ENCODE measurements at places on chromosomes 2 and 18. TPM values are rescaled to one million over a fixed set of nuclear protein-coding genes. Genes with fewer than 3 reads are reported as not detected.
A peak's percentile ranks its signal among the peaks of the same experiment; 100 is the strongest.

DNA sequence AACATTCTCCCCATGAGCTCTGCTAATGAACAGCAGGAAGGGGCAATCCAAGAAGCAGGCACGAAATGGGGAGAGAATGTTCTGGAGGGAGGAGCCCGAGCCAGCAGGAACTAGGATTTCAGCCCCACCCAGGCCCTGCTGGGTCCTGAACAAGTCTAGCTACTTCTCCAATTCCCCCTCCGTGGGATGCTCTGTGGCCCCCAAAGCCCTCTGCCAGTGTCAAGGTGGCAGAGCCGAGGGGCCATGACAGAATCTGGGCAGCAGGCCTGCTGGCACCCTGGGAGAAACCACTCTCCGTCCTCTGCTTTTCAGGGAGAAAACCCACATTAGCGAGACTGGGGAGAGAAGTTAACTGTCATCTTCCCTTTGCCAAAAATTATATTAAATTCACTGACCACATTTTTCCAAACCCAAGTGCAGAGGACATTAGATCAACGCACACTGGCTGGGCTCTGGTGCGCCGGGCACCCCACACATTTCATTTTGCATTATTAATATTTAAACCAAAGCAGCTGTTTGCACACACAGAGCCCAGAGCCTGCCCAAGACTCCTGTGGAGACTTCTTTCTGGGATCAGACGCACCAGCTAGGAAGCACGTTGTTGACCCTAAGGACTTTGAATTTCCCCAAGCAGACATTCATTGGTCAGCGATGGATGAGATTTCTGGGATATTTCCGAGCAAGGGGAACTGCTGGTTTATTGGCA is 80.2 kb upstream of the PKDCC start:
- DNase-seq: peak; percentile 50
- H3K4me1 ChIP-seq: peaks cover 56% of the 10 kb centered on the region
- no peak overlapping the region for H3K4me3 ChIP-seq
- H3K27ac ChIP-seq: peak overlapping the region; percentile 82

GRCh38 chr18:44458777-44459176 is 221.9 kb upstream of the SETBP1 start:
- no peaks in the 10 kb centered on the region for H3K4me1 ChIP-seq
- no peak for DNase-seq
- no peaks in the 10 kb centered on the region for H3K27me3 ChIP-seq
- H3K27ac ChIP-seq: no peak overlapping the region

DNA sequence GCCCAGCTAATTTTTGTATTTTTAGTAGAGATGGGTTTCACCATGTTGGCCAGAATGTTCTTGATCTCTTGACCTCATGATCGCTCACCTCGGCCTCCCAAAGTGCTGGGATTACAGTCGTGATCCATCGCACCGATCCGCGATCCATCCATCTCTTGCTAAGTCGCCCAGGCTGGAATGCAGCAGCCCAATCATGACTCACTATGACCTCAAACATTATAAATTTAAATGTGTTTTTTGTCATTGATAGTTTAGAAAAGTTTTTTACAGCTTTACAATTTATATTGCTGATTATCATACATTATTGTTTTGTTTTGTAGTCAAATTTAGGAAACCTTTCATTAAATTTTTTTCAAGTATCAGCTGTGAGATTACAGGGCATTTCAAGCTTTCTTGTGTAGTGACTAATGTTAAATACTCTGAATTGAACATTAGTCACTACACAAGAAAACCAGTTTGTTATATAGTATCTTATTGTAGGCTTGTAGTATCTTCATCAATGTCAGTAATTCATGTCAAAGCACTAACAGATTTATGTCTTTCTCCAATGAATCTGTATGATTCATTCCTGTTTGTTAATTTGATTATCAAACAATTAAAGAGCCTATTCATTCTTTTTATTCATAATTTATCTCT is 37.5 kb downstream of the NR4A2 start:
- H3K36me3 ChIP-seq: no peaks in the 10 kb centered on the region
- DNase-seq: no peak
- H3K27ac ChIP-seq: no peak overlapping the region
- H3K4me1 ChIP-seq: no peaks in the 10 kb centered on the region
- H3K27me3 ChIP-seq: no peaks in the 10 kb centered on the region

DNA sequence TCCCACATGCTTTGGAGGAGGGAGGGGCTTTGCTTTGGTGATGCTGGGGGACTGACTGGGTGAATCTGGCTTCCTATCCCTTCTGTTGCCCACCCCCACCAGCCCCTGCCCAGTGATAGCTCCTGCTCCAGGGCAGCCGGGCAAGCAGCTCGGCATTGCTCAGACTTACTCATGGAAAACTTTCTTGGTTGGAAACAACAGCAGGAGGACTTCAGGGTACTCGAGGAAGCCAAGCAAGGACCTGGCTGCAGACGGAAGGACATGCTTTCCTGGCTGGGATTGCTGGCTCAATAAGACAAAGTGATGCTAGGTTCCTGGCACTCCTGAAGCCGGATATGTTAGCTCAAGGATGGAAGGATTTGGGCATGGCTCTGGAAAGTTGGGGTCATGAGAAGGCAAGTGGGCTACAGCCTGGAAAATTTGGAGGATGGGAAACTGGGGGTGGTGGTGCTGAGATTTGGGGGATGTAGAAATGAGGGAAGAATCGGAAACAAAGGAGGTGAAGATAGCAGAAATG is 3.1 kb downstream of the SPEG start:
- DNase-seq: no peak
- H3K36me3 ChIP-seq: no peaks in the 10 kb centered on the region
- H3K4me1 ChIP-seq: peaks cover 30% of the 10 kb centered on the region
- no peak overlapping the region for H3K4me3 ChIP-seq
- peaks cover 77% of the 10 kb centered on the region for H3K27me3 ChIP-seq
- peak overlapping the region; percentile 84 for H3K27ac ChIP-seq

DNA sequence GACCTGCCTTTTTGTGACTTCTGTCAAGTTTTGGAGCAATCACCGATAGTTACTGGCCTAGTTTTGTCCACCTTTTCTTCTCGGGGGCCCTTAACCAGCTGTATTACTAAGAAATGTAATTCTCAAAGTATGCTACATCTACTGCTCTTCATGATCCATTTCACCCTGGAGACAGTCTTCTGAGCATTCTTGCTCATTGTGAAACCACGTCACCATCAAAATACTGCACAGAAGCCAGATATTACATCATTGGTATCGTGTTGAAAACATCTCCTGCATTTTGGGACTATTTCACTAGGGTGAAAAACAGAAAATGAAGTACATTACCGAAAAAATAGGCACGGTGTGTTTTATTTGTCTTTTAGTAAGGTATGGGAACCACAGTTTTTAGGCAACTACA is 11.7 kb downstream of the LYPD6B start:
- no peak overlapping the region for H3K27ac ChIP-seq

- no peaks in the 10 kb centered on the region for H3K4me1 ChIP-seq
- H3K4me3 ChIP-seq: no peak overlapping the region
- H3K36me3 ChIP-seq: no peaks in the 10 kb centered on the region
- no peaks in the 10 kb centered on the region for H3K27me3 ChIP-seq
Observed at GRCh38 chr2:233047206-233047605, 12.9 kb upstream of the INPP5D start.

DNA sequence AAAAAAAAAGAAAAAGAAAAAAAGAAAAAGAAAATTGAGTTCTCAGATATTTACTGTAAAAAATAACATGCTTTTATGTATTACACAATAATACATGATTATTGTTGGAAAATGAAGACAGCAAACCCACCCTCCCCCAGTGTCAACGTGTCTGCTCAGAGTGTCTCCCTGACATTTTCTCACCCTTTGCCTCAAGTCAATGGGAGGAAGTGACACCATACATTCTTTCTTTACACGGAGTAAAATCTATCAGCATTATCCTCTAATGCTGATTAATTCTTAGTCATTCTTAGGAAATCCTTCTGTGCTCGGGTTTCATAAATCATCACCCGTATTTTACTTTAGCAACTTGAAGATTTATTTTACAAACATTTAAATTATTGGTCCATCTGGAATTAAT is 32.0 kb downstream of the CTAGE1 start:
- H3K36me3 ChIP-seq: no peaks in the 10 kb centered on the region
- no peaks in the 10 kb centered on the region for H3K4me1 ChIP-seq
- DNase-seq: no peak
- H3K27me3 ChIP-seq: no peaks in the 10 kb centered on the region
- H3K27ac ChIP-seq: no peak overlapping the region

DNA sequence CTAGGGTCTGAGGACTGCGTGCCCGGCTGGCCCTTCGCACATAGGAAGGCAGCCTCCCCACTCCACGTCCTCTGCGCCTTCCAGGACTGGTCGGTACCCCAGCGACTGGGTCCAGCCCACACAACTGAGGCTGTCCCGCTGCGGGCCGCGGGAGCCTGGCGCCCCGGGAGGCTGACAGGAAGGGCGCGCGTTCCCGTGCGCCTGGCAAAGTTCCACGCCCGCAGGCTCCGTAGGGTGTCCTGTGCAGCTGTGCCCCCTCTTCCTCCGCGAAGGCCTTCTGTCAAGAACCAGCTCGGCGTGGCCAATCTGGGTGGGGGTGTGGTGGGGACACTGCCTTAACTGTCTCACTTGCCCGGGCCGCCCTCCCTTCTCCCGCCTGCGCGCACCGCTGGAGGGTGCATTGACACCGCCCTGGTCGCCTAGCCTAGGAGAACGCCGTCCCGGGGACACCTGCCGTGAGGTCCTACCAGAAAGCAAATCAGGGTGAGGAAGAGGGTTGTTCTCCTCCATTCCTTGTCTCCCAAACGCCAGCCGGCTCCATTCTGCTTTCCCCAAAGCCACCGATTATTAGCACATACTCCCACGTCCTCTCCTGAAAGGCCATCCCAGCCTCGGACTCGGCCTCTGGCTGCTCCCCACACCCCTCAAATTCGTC is 618 bp upstream of the LYPD1 start:
- H3K27me3 ChIP-seq: peaks cover 50% of the 10 kb centered on the region
- no peak overlapping the region for H3K27ac ChIP-seq
- H3K4me1 ChIP-seq: peaks cover 20% of the 10 kb centered on the region
- no peak for DNase-seq
- H3K4me3 ChIP-seq: peak overlapping the region; percentile 21

- H3K27ac ChIP-seq: no peak overlapping the region
- H3K27me3 ChIP-seq: peaks cover 7% of the 10 kb centered on the region
- DNase-seq: no peak
- no peak overlapping the region for H3K4me3 ChIP-seq
Observed at GRCh38 chr2:236365258-236366048, 101.2 kb upstream of the ASB18 start.

- DNase-seq: no peak
- peak overlapping the region; percentile 73 for H3K27ac ChIP-seq
- no peaks in the 10 kb centered on the region for H3K36me3 ChIP-seq
- H3K27me3 ChIP-seq: no peaks in the 10 kb centered on the region
- peaks cover 84% of the 10 kb centered on the region for H3K4me1 ChIP-seq
- H3K4me3 ChIP-seq: no peak overlapping the region
Observed at GRCh38 chr2:237734905-237735623, 63.5 kb upstream of the RBM44 start.

DNA sequence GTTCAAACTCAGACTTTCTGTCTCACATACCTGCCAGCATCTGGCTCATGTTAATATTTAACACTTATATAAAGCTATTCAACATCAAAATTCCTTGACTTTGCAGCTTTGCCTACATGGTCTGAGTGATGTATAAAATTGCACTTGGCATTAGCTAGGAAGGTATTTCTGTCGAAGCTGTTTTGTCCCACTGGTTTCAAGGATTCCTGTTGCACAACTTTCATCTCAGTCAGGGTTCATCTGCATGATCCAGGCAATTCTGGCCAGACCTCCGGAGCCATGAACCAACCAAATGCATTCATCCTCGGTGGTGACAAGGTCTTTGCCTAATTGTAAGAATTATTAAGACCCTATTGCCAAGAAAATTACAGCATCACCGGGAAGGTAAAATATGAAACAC is 185.4 kb downstream of the ZEB2 start:
- peaks cover 9% of the 10 kb centered on the region for H3K4me1 ChIP-seq
- no peak for DNase-seq
- no peak overlapping the region for H3K27ac ChIP-seq
- no peaks in the 10 kb centered on the region for H3K36me3 ChIP-seq
- no peak overlapping the region for H3K4me3 ChIP-seq

RIF1 gene
- 22.5 TPM for total RNA-seq

ERFE gene
- total RNA-seq: 0.41 TPM

CLEC4F gene
- not detected for total RNA-seq

MERTK gene
- total RNA-seq: 11.6 TPM

UGT1A6 gene
- total RNA-seq: 40.2 TPM

FSIP2 gene
- total RNA-seq: 9.2 TPM

ALPG gene
- total RNA-seq: not detected
